ENCODE measurements at places on chromosomes 6 and 20. TPM values are rescaled to one million over a fixed set of nuclear protein-coding genes. Genes with fewer than 3 reads are reported as not detected.
A peak's percentile ranks its signal among the peaks of the same experiment; 100 is the strongest.

Gene OPRL1
- total RNA-seq: 1.1 TPM

DNA sequence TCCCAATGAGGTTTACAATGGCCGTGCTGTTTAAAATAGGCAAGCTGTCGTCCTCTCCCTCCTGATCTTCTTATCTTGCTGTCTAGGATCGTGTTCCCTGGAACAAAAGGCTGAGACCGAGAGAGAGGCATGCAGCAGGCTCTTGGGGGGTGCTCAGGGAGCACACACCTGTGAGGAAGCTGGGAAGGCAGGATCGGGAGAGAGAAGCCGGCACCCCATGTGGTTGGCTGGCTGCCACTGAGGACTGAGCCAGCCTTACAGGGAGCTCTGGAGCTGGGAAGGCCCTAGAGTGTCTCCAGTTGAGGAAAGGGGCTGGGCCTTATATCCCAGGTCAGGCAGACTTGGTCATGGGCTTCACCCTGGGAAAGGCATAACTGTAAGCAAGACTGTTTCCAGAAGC is 184.2 kb downstream of the LY86 start:
- peak; percentile 44 for DNase-seq

Gene GPLD1
- 15.3 TPM for total RNA-seq

DNA sequence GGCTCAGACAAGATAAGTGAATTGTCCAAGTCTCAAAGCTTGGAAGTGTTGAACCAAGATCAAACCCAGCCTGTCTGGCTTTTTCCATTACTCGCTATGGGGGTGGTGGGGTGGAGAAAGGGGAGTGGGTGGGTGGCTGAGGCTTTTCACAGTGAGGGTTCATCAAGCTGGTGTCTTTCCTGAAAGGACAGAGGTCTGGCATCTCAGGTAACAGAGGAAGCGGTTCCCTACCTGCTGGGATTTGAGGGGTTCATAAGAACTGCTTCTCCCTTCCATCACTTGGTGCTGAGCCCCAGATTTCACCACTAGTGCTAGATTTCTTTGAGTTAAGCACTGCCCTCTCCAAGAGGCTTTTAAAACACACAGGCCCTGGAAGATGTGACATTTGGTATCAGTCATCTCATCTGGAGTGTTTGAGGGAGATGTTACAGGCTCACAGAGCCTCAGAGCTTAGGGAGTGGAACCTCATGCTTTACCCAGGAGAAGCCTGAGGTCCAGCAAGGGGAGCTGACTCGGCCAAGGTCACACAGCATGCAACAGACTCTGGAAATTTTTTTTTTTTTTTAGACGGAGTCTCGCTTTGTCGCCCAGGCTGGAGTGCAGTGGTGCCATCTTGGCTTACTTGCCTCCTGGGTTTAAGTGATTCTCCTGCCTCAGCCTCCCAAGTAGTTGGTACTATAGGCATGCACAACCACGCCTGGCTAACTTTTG is 6.0 kb upstream of the VEGFA start:
- no peak for DNase-seq

DNA sequence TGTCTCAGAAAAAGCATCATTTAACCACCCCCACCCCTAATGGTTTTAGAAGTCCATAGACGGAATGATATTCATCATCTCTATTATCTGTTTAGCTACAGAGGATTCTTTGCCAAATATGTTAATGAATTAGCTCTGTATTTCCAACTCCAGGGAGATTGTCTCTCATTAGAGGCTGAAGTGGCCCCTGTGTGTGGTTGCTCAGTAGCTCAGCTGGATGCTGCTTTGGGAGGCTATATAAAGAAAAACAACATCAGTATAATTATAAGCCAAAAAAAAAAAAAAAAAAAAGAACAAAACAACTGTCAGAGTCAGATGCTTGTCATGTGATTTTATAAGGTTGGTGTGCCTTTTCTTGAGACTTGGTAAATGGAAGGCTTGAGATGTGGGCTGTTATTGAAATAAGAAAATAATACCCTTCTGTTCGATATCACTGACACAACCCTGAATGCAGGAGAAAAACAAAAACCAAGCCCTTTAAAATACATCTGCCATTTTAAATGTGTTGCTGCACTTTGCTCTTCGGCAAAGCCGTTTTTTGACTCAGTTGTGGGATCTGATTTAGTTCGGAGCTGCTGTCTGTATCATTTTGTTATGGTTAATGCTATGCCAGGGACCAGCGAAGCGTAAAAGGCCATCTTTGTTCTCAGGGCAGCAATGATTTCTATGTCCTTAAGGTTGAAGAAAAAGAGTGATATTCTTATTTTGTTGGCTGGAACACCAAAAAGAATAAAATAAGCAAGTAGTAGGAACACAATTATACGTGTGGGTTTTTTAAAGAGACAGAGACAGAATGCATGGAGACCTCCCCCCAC is 422.6 kb downstream of the QKI start:
- no peak for DNase-seq

DNA sequence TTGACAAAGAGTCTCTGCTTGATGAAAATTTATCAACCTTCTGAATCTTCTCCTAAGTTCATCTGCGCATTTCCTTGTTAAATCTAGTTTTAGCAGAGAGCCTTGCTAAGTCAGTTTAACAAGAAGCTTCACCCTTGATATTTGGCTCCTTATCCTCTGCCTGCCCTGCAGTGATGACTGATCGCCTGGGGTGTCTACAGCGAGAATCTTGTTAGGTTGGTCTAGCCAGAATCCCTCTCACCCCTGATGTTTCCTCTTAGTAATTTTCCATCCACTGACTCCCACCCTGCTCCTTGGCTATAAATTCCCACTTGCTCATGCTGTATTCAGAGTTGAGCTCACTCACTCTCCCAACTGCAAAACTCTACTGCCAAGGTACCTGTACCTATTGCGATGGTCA is 114.1 kb downstream of the TENT5A start:
- no peak for DNase-seq

Gene RSPO3
- not detected for total RNA-seq

Gene WFDC10B
- total RNA-seq: not detected

Data from GM23338 (cell line).